Natural killer cell treated with Interleukin-12 subunit alpha and Interleukin-12 subunit beta and Interleukin-15 and Interleukin-18, amount 100 ng/mL, for 72 hours (primary cell): ENCODE measurements at places on chromosomes 3 and 15. TPM values are rescaled to one million over a fixed set of nuclear protein-coding genes. Genes with fewer than 3 reads are reported as not detected.

GRCh38 chr3:154862265-154862664, 217.9 kb upstream of the MME start:
- DNase-seq: no peak

DNA sequence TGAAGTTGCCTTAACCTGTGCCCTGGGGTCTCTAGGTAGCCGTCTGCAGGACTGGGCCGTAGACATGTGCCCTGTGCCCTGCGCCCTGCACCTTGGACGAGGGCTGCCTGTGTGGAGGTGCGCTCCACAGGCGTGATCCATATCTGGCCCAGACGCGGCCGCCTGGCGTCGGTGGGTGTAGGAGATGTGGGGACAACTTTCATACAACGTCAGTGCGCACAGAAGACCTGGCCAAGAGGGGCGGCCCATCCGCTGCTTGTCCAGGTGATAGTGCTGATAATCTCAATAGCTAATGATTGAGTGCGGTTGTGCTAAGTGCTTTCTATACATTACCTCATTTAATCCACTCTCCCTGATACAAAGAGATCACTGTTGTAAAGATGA, 665 bp upstream of the RASGRP1 start:
- DNase-seq: no peak

DNA sequence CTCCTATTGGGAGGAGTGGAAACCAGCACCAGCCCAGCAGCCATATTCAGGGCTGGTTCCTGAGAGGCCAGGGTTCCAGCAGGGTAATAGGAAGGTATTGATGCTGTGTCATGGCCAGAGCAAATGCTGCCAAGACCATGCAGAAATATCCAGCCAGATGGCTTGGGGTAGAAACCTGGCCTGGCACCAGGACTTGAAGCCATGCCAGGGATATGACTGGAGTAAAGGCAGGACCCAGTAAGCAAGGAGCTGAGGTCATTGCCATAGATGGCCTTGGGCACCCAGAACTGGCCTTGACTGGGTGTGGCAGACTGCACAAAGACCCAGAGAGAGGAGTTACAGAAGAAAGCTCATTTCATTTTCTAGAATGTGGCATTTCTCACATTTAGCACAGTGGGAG, 257.6 kb upstream of the GOLGA6L4 start:
- DNase-seq: no peak

- peak; percentile 47 for DNase-seq
Observed at GRCh38 chr15:101472033-101472432, 17.5 kb downstream of the PCSK6 start.

- no peak for DNase-seq
Observed at GRCh38 chr15:75019916-75020315, 3.5 kb upstream of the PPCDC start.

GRCh38 chr3:18424729-18425640, at the start of gene SATB1:
SATB1 (minus strand) TSS chr3:18425339; CDS start chr3:18420967, 4,372 bp downstream.
- peak; percentile 76 for DNase-seq

DNA sequence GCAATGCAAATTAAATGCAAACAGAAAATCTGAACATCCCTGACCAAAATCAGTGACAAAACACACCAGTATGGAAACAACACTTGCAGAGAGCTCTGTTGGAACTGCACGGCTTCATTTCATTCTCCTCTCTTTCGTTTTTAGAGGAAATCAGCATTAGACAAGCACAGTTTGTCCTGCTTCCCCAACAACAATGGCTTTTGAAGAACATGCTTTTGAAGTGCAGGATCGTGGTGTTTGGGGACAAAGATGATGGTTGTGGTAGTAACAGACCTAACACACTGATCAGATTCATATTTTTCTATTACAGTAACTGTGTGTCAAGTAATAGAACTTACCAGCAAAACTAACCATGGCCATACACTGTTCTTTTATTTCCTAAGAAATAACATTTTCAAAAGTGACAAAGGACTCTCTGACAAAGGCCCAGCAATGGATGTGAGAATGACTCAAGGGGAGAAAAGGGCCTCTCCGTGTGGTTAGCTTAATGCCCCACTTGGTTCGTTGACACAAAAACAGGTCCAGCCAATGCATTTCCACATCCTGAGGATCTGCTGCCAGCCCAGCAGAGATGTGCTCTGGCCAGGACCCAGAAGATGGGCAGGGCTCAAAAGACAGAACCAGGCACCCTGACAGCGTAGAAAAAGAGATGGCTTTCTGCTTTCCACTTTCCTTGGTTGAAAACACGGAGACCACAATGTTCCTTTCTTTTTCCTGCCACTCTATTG, 84.1 kb downstream of the CCNL1 start:
- DNase-seq: peak; percentile 53

DNA sequence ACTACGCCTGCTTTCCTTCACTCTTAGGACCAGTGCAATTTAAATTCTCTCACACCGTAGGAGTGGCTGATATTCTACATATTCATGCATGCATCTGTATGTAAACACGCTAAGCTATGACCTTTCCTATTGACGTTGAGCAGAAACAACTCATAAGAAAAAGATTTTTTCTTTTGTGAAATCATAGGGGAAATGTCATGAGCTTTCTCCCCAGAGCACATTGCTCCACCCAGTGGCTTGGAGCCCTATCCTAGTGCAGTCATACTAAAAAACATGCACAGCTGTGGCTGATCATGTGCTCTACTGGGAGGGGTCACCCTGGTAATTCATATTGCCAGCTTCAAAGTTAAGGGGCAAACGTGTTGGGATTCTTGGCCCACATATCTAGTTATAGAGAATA, 1.8 kb upstream of the MESD start:
- no peak for DNase-seq

GRCh38 chr15:28178290-28178689, 79.2 kb upstream of the OCA2 start:
- DNase-seq: no peak

DNA sequence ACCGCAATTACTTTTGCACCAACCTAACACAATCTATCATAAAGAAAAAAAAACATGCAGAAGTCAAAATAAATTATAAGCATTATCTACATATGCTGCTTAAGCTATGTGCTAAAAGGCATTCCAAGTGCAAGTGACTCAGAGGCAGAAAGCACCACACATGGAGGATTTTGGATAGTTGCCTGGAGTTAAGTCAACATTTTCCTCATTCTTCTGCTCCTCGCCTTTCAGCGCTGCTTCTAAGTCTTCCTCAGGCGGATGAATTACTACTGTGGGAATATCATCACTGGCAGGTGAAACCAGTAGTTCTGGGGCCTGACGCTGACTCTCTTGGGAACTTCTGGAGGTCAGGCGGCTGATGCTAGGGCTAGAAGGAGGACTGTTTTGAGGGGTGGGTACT, 53.1 kb downstream of the SLC4A7 start:
- DNase-seq: no peak

DNA sequence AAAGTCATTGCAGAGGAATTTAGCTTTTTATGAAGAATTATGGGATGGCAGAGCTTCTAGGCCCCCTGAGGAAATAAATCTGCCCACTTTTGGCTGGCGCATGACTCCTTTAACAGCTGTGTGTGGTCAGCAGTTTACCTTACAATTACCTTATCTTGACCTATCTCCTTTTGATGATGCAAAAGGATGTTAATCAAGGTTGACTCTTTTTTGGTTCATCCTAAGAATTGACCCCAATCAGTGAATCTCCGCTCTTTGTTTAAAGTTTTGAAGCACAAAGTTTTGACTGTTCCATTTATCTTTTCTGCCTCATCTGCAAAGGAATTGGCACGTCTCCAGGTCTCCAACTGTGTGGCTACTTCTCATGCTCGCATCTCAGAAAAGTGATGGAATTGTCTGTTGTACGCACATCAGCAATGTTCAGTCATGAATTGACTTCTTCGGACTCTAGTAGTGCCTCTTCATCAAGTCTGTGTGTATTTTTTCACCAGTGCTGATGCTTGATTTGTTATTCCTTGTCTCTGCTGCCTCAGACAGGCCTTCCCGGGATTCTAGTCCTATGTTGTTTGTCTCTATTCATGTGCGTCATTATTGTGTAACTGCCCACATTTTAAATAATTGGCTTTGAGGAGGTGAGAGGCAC, 196.2 kb upstream of the CFAP20DC start:
- DNase-seq: no peak

DNA sequence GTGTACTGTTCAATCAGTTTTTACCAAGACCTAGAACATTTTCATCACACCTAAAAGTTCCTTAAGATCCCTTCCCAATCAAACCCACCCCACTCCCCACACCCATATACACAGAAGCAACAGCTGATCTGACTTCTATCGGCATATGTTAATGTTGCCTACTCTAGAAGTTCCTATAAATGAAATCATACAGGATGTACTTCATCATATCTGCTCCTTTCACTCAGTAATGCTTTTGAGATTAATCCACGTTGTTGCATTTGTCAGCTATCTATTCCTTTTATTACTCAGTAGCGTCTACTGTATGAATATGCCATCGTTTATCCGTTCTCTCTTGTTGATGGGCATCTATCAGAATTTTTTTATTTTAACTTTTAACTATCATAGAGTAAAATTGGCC, 14.3 kb upstream of the FILIP1L start:
- no peak for DNase-seq

- peak; percentile 71 for DNase-seq
Observed at GRCh38 chr15:34436956-34437442, 609 bp downstream of the GOLGA8A start.

- DNase-seq: no peak
Observed at GRCh38 chr3:14201940-14202684, 23.5 kb downstream of the LSM3 start.

DNA sequence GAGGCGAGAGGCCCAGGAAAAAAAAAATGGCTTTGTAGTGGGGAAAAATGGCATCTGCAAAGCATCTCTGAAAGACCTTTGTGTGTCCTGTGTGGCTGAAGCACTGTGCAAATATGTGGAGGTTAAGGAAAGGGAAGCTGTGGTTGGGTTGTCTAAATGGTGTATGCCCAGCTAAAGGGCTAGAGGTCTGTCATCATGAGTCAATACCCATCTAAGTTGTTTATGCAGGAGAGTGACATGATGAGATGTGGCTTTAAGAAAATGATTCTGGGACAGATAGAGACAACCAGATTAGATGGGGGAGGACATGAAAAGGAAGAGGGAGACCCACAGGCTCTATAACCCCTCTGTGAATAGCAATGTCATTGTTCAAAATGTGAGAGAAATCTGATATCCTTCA, 280.7 kb downstream of the MFSD1 start:
- no peak for DNase-seq

GRCh38 chr15:59237119-59237855, 30.6 kb downstream of the LDHAL6B start:
- DNase-seq: no peak

DNA sequence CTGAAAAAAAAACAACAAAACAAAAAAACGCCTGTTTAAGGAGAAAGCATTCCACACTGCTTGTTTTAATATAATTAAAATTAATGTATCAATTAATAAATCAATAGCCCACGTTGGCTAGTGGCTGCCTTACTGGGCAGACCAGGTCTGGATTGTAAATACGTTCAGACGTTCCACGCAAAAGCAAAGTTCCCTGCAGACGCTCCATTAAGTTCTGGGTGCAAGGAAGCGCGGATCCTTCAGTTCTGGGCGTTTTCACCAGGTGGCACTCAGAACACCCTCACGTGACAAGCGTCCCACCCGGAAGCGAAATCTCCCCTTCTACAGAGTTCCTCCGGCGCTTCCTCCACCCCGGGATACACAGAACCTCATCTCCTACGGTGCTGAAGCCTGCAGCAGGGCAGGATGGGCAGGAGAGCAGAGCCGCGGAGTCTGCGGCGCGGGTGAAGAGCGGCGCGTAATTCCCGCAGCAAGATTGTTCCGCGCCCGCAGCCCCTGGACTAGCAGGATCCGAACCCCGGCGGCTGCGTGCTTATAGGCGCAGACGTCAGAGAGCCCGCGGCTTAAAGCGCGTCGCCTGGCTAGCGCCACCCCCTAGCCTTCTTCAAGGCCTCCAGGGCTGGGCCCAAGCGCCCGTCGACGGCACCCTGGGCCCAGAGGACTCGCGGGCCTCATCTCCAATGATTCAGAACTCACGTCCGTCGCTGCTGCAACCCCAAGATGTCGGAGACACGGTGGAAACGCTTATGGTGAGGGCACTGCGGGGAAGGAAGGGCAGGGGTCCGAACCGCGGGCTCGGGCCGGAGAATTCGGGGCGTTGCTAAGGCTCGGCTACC, at the start of gene SLC25A38:
SLC25A38 (plus strand) TSS at position 326 of the 836 bp plus-strand sequence; CDS start at position 681, 355 bp downstream.
- DNase-seq: peak; percentile 88

DNA sequence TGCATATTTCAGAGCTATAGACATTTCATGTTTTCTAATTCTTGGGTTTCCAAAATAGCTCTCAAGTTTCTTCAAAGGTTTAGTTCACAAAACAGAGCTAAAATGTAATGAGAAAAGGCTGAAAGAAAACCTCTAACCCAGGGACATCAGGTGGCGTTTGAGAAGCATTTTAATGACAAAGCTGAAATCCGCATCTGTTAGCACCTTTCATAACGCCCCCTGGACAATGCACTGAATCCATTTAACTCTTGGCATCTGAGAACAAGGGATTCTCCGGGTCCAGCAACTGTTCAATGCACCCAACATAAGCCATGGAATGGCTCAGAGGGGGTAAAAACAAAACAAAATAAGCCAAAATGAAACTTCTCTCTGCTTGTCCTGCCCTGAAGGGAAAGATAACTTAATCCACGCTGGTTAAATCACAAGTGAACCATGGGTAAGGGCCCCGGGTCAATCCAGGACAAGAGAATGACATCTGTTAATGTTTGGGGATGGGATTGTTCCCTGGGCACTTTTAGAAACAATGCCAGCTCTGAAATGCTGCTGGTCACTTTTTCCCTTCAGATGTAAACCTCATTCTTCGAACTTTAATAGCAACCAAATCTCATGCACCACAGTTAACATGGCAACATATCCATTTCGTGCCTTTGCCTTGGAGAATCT, 466.2 kb upstream of the ADAMTS9 start:
- no peak for DNase-seq

DNA sequence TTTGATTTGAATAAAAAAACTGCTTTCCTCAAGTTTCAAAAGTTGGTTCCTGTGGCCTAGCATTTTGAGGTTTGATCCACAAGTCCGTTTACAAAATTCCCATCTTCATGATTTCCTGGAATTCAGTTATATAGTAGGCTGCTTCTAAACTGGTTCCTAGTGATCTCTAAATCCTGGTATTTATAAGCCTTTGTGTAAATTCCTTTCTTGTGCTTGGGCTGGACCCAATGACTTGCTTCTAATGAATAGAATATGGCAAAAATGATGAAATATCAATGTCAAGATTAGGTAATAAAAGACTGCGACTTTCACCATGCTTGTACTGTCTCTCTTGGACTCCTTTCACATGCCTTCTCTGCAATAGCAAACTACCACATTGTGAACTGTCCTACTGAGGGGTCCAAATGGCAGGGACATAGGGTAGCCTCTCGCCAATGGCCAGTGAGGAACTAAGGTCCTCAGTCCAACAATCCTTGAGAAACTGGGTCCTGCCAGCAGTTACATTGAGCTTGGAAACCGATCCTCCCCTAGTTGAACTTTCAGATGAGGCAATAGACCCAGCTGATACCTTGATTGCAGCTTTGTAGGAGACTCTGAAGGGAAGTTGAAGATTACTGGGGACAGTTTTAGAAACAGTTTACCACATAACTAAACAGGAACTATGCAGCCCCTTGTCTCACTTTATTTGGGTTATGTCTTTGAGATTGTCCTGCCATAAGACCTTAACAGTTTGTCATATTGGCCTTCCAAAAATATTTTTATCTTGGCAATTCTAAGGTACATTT, 303.9 kb upstream of the TBC1D5 start:
- no peak for DNase-seq

GRCh38 chr3:19901918-19902317, 32.1 kb downstream of the EFHB start:
- DNase-seq: no peak

EIF4E3 gene
- total RNA-seq: 20.4 TPM

DLEC1 gene
- 0.25 TPM for total RNA-seq

VIPR1 gene
- total RNA-seq: not detected

MAPK6 gene
- 89.1 TPM for total RNA-seq

SLC30A4 gene
- 2.1 TPM for total RNA-seq

DOCK3 gene
- 1.3 TPM for total RNA-seq

SSUH2 gene
- not detected for total RNA-seq

FRMD5 gene
- total RNA-seq: not detected

C3orf85 gene
- total RNA-seq: not detected

ZNF445 gene
- 25.2 TPM for total RNA-seq
